T-helper 2 cell treated with Interferon-gamma antibody and Interleukin-4, amounts not matched to agents 5 μg/mL and 100 μg/mL, for 36 hours (primary cell): ENCODE measurements at places on chromosomes 4 and X.

DNA sequence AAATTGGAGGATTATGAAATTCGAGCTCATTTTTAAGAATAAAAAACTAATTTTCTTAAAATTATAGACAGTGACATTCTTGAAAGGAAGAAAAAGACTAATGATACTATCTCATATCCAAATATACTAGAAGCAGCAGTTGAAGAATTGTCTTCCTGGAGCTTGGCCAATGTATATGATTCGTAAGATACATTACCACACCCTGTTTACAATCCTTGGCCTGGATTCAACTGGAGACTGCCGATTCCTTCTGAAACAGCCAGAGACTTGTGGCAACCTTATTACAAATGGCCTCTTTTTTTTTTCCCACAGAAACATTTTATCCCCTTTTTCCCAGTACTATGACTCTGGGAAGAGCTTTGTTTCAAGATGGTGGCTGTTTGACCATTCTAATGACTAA lies 571.2 kb upstream of the FAT1 start:
- no peak for DNase-seq
- H3K4me1 ChIP-seq: no peaks in the 10 kb centered on the region
- no peak overlapping the region for H3K4me3 ChIP-seq

- H3K27me3 ChIP-seq: peaks cover 56% of the 10 kb centered on the region
- no peak overlapping the region for H3K27ac ChIP-seq
- DNase-seq: no peak
These were observed 417 bp downstream of the PPP2R2C start for GRCh38 chr4:6472008-6472386.

GRCh38 chr4:134320048-134320447 lies 118.5 kb upstream of the PABPC4L start:
- no peak for DNase-seq
- H3K4me3 ChIP-seq: no peak overlapping the region
- H3K27ac ChIP-seq: no peak overlapping the region
- no peaks in the 10 kb centered on the region for H3K36me3 ChIP-seq
- H3K4me1 ChIP-seq: no peaks in the 10 kb centered on the region

DNA sequence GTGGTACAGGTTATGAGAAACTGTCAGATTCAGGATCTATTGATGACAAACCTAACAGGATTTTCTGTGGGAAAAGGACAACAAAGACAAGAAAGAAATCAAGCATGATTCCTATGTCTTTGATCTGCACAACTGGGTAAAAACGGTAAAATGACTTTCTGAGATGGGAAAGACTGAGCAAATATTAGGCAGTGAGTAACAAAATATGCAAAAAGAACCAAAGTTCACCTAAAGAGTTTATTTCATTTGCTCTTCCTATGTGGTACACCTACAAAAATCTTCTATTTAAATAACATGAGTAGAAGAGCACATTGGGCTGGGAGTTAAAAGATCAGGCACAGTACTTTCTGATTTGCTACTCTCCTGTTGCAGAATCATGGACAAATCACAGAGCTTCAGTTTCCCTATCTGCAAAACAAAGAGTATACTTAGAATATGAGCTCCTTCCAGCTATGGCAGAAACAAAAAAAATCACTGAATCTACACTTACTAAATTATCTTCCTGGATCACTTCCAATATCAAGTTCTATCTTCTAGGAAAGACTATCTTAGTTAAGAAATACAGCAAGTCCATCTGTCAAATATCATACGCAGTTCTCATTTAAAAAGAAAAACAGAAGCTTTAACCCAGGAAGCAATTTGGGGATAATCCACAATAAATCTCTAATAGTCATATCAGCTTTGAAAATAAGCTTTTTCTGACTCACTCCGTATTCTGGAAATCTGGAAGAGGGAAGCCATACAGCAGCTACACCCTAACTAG lies 37.4 kb downstream of the NFXL1 start:
- H3K27ac ChIP-seq: no peak overlapping the region
- H3K4me3 ChIP-seq: no peak overlapping the region
- H3K36me3 ChIP-seq: peaks cover 58% of the 10 kb centered on the region
- H3K4me1 ChIP-seq: peaks cover 14% of the 10 kb centered on the region
- H3K27me3 ChIP-seq: no peaks in the 10 kb centered on the region

DNA sequence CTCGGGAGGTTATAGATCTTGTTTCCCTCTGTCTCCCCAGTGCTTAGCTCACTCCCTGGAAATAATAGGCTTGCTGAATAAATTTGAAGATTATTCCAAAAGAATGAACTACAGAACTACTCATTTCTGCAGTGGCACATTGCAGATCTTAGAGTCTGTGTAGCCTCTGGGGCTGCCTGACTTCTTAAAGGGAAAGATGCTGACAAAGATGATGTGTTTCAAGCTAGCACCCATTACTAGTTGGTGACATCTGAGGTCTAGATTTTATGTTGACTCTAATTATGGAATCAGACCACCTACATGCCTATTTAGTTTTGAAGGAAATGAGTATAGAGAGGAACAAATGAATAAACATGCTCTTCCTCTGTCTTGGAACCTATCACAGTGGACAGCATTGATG lies 123.7 kb upstream of the KCNIP4 start:
- H3K27me3 ChIP-seq: no peaks in the 10 kb centered on the region
- DNase-seq: no peak
- H3K27ac ChIP-seq: no peak overlapping the region

- H3K27me3 ChIP-seq: peaks cover 25% of the 10 kb centered on the region
- peaks cover 7% of the 10 kb centered on the region for H3K4me1 ChIP-seq
- no peak overlapping the region for H3K27ac ChIP-seq
- H3K4me3 ChIP-seq: no peak overlapping the region
- no peak for DNase-seq
- no peaks in the 10 kb centered on the region for H3K36me3 ChIP-seq
These were observed 46.8 kb upstream of the SLC10A4 start for GRCh38 chr4:48436318-48436717.

DNA sequence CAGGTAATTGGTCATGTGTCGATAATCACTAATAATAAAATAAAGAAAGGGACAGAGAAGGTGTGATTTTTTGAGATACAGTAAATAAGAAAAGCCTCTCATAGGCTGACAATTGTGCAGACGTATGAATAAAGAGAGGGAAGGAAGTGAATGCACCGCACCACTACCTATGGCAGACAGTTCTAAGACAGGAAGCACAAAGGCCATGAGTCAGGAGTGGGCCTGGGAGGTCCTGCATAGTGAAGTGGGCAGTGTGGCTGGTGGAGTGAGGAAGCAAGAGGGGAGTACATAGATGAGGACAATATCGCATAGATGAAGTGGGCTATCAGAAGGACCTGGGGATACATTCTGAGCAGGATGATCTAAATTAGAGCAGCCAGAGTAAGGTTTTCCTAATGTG lies 75.6 kb downstream of the BMP3 start:
- DNase-seq: no peak
- no peaks in the 10 kb centered on the region for H3K4me1 ChIP-seq

DNA sequence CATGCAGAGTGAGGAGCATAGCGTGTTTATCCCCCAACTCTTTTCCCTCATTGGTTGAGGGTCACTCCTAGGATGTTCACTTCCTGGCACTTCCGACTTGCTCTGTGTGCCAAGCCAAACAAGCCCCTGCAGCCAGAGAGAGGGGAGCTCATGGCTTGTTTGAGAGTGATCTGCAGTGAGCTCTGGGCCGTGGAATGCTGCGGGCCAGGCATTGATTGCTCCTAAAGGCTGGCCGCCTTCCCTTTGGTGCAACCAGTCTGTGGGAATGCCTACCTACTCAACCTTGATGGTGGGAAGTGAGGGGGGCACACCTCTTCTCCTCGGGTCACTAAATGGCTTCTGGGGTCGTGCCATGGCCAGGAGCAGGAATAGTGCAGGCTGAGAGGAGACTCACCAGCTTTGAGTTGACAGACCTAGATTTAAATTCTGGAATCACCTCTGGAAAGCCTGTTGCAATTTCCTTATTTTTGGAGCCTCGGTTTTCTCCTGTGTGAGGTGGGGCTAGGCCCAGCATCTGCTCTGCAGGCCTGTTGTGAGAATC lies 152.0 kb upstream of the STX18 start:
- H3K36me3 ChIP-seq: no peaks in the 10 kb centered on the region
- no peak for DNase-seq
- H3K4me1 ChIP-seq: no peaks in the 10 kb centered on the region
- H3K27me3 ChIP-seq: no peaks in the 10 kb centered on the region

- no peaks in the 10 kb centered on the region for H3K36me3 ChIP-seq
- H3K4me3 ChIP-seq: no peak overlapping the region
- no peak overlapping the region for H3K27ac ChIP-seq
- no peaks in the 10 kb centered on the region for H3K4me1 ChIP-seq
These were observed 2.0 kb upstream of the ZNF185 start for GRCh38 chrX:152895724-152896420.

DNA sequence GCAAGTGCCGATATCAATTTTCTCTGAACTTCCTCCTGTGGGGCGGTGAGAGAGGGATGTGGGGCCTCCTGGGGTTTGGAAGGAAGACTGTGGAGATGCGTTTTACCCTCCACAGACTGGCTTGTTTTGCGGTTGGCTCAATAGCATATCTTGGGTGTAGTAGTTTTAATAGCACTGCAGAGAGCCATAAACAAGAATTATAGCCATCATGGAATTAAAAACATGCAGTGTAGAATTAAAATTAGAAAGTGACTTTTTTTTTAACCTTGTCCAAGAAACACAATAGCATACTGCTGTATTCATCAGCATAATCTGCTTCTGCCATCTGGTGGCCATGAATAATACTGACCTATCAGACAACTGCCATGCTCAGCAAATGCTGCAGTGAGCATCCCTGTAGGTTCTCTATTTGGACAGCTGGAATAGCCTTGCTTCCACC lies 47.3 kb upstream of the SCML1 start:
- H3K4me1 ChIP-seq: peaks cover 1% of the 10 kb centered on the region
- no peak overlapping the region for H3K4me3 ChIP-seq
- no peak overlapping the region for H3K27ac ChIP-seq
- no peaks in the 10 kb centered on the region for H3K27me3 ChIP-seq

- no peak for DNase-seq
- H3K27me3 ChIP-seq: no peaks in the 10 kb centered on the region
- H3K27ac ChIP-seq: no peak overlapping the region
- no peaks in the 10 kb centered on the region for H3K36me3 ChIP-seq
- no peaks in the 10 kb centered on the region for H3K4me1 ChIP-seq
These were observed 145.3 kb upstream of the VCX3B start for GRCh38 chrX:8319359-8319758.

GRCh38 chr4:8922481-8922880 lies 50.8 kb upstream of the HMX1 start:
- H3K4me3 ChIP-seq: no peak overlapping the region
- no peaks in the 10 kb centered on the region for H3K36me3 ChIP-seq
- no peak for DNase-seq
- H3K27ac ChIP-seq: no peak overlapping the region
- no peaks in the 10 kb centered on the region for H3K4me1 ChIP-seq
- peaks cover 2% of the 10 kb centered on the region for H3K27me3 ChIP-seq

DNA sequence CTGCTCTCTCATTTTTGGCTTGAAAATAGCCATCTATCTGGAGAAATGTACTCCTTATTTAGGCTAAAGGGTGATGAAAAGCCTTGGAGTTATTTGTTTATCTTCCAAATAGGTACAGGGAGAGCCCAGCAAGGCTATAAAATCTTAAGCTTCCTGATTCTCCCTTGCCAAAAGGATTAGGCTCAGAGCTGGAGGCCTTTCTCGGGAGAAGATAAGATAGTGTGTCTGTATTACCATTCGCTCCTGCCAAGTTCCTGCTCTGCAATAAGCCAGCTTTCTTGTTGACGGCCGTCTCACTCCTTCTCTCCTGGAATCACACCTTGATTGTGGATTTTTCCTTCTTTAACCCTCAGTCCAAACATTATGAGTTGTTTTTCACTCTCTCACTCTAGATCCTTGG lies 171.8 kb upstream of the TTC29 start:
- H3K4me1 ChIP-seq: no peaks in the 10 kb centered on the region
- H3K27me3 ChIP-seq: no peaks in the 10 kb centered on the region
- no peak for DNase-seq
- H3K36me3 ChIP-seq: no peaks in the 10 kb centered on the region
- H3K4me3 ChIP-seq: no peak overlapping the region
- H3K27ac ChIP-seq: no peak overlapping the region

- no peaks in the 10 kb centered on the region for H3K36me3 ChIP-seq
- H3K27me3 ChIP-seq: no peaks in the 10 kb centered on the region
- DNase-seq: no peak
- no peak overlapping the region for H3K27ac ChIP-seq
These were observed 614.0 kb downstream of the STIM2 start for GRCh38 chr4:27474691-27475090.

GRCh38 chr4:186844059-186844681 lies 120.5 kb upstream of the FAT1 start:
- H3K36me3 ChIP-seq: no peaks in the 10 kb centered on the region
- no peak overlapping the region for H3K27ac ChIP-seq
- DNase-seq: no peak
- H3K4me3 ChIP-seq: no peak overlapping the region
- H3K4me1 ChIP-seq: no peaks in the 10 kb centered on the region
- H3K27me3 ChIP-seq: no peaks in the 10 kb centered on the region

- no peaks in the 10 kb centered on the region for H3K4me1 ChIP-seq
- H3K27me3 ChIP-seq: no peaks in the 10 kb centered on the region
- no peaks in the 10 kb centered on the region for H3K36me3 ChIP-seq
- H3K27ac ChIP-seq: no peak overlapping the region
- DNase-seq: no peak
These were observed 48.8 kb downstream of the HS6ST2 start for GRCh38 chrX:132909643-132910042.

GRCh38 chrX:132206259-132206658 lies 13.0 kb downstream of the RAP2C start:
- peaks cover 12% of the 10 kb centered on the region for H3K36me3 ChIP-seq
- no peak for DNase-seq
- no peaks in the 10 kb centered on the region for H3K27me3 ChIP-seq
- H3K4me1 ChIP-seq: peaks cover 16% of the 10 kb centered on the region
- no peak overlapping the region for H3K4me3 ChIP-seq
- no peak overlapping the region for H3K27ac ChIP-seq

GRCh38 chrX:150316564-150316963 lies 46.6 kb upstream of the MAMLD1 start:
- H3K27ac ChIP-seq: no peak overlapping the region
- DNase-seq: no peak
- H3K4me3 ChIP-seq: no peak overlapping the region
- H3K36me3 ChIP-seq: no peaks in the 10 kb centered on the region

GRCh38 chr4:61318431-61318830 lies 118.3 kb downstream of the ADGRL3 start:
- no peak overlapping the region for H3K27ac ChIP-seq
- H3K4me1 ChIP-seq: no peaks in the 10 kb centered on the region
- no peaks in the 10 kb centered on the region for H3K36me3 ChIP-seq
- H3K4me3 ChIP-seq: no peak overlapping the region

GRCh38 chrX:11266573-11267003 lies 26.6 kb upstream of the AMELX start:
- H3K27ac ChIP-seq: no peak overlapping the region
- H3K4me3 ChIP-seq: no peak overlapping the region
- no peaks in the 10 kb centered on the region for H3K36me3 ChIP-seq
- no peaks in the 10 kb centered on the region for H3K4me1 ChIP-seq
